ENCODE measurements at places on chromosomes 16 and 17.

GRCh38 chr17:81412490-81413093, 17.3 kb downstream of the BAHCC1 start:
- no peak for DNase-seq

DNA sequence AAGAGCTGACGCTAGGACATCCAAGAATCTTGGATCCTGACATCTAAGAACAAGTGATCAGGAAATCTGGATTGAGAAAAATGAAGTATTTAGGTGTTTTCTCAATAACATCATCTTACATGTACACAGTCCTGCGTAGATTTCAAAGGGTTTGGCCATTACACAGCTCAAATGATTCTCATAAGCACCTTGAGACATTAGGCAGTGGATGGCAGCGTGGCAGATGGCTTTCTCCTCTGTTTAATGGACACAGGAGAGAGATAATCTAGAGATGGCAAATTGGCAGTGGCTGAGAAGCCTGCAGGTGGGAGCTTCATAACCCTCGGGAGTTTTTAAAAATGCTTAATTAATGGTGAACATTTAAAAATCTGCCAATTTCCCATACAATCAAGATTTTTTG, 137.5 kb downstream of the ZFHX3 start:
- DNase-seq = no peak

GRCh38 chr17:27808628-27809027, 8.3 kb upstream of the NOS2 start:
- DNase-seq = no peak

DNA sequence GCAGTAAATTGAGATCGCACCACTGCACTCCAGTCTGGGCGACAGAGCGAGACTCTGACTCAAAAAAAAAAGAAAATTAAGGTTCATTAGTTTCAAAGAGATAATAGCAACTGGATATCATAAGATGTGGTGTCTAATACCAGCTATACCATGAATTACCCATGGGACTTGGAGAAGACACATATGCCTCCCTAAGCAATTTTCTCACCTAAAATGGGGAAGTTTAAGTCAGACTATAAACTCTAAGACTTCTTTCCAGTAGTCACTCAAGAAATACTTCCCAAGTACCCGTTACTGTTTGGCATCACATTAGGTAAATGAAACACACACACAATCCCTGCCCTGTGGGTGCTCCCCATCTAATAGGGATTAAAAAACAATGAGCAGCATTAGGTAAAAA, 22.6 kb downstream of the SMURF2 start:
- no peak for DNase-seq

DNA sequence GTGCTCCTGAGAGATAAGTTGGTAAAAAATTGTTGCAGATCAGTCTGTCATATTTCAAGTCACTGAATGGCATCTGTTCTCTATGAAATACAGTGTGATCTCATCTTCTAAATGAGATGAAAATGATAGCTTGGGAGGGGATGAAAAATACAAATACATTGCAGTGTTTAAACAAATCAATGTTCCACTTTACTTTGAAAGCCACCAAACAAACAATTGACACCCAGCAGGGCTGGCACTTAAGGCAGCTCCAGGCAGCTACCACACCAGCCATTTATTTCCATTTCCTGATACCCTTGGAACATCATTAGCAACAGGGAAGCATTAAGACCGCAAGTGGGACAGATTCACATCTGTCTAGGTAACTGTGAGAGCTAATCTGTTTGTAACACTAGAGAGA, 827.6 kb upstream of the KIF2B start:
- DNase-seq = no peak

- no peak for DNase-seq
Measured at GRCh38 chr16:67346341-67346740, 19.7 kb downstream of the LRRC36 start.

GRCh38 chr17:63675607-63676546, 24.0 kb downstream of the LIMD2 start:
- DNase-seq = no peak

DNA sequence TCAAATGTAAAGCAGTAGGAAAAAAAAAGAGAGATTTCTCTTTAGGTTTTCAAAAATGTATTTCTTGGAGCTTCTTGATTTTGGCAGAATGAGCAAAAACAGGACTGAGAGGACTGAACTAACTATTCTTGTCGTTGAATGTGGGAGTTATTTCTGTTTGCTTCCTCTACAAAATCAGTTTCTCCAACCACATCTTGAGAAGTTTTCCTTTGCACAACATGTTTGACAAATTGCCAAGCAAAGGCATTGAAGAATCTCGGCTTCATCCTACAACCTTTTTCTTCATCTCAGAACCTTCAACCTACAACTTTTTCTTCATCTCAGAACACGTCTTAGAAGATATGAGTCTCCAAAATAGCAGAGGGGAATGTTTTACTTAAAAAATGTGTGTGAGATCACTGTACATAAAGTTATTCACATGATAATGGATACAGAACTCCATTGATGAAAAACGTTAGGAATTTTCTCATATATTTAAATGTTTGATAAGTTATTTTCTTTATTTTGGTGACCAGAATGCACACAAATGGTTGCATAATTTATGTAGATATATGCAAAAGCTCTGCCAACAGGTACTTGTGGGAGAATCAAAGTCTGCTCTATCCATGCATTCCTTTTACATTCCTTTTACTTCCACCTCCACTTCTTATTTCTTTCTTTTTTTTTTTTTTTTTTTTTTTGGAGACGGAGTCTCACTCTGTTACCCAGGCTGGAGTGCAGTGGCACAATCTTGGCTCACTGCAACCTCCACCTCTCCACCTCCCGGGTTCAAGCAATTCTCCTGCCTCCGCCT, 370.0 kb downstream of the KCNJ2 start:
- DNase-seq = no peak

DNA sequence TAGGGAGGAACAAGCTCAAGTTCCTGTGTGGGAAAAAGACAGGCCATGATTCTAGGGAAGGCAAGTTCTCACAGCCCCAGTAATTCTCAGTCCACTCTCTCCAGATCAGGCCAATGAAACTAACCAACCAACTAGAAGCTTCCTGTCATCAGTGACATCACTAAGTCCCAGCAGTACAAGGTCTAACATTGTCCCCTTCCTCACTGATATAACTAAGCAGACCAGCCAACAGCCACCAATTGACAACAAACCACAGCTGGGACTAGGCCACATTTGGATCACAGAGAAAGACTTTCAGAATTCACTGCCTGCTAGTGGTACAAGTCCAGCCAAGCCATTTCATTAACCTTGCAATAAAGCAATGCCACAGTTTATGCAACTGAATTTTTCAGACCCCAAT, 94.0 kb downstream of the CACNG1 start:
- DNase-seq = no peak

- DNase-seq = no peak
Measured at GRCh38 chr16:71218306-71218963, 12.1 kb downstream of the HYDIN start.

- no peak for DNase-seq
Measured at GRCh38 chr16:78796221-78796866, 696.9 kb downstream of the WWOX start.

DNA sequence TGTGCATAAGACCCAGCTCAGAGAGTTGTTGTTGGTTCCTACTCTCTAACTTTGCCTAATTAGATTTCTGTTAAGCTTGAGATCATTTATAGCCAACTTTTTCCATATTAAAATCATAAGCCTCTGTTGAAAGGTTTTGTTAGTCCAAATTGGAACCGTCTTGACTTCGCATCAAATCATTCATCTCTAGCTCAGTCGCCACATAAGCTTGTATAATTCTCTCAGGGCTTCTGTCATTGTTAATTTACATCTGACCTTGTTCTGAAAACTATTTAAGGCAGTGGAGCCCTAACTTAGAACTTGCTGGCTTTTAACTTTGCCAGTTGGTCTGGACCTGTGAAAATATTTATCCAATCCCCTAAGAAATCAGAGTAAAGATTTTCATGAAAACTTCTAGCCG, 107.2 kb downstream of the PITPNC1 start:
- DNase-seq = no peak

GRCh38 chr16:26983426-26983825, 83.3 kb upstream of the C16orf82 start:
- DNase-seq = no peak

DNA sequence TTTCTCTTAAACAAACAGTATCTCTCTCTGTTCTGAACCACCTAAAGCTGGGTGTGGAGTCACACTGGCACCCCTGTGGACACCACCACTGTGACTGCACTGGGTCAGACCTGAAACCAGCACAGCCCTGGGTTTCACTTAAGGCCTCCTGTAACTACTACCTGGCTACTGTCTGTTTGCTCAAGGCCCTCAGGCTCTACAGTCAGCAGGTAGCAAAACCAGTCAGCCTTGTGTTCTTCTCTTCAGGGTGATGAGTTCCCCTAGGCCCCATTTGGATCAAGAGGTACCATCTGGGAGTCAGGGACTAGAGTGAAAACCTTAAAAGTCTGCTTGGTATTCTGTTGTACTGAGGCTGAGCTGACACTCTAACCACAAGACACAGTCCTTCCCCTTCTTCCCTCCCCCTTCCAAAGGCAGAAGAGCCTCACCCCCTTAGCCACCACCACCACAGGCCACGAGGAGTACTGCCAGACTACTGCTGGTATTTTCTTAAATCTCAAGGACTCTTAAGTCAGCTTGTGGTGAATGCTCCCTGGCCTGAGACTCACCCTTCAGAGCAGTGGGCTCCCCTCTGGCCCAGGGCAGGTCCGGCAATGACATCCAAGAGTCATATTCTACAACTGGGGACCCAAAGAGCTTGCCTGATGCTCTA, 153.2 kb upstream of the MON1B start:
- no peak for DNase-seq

DNA sequence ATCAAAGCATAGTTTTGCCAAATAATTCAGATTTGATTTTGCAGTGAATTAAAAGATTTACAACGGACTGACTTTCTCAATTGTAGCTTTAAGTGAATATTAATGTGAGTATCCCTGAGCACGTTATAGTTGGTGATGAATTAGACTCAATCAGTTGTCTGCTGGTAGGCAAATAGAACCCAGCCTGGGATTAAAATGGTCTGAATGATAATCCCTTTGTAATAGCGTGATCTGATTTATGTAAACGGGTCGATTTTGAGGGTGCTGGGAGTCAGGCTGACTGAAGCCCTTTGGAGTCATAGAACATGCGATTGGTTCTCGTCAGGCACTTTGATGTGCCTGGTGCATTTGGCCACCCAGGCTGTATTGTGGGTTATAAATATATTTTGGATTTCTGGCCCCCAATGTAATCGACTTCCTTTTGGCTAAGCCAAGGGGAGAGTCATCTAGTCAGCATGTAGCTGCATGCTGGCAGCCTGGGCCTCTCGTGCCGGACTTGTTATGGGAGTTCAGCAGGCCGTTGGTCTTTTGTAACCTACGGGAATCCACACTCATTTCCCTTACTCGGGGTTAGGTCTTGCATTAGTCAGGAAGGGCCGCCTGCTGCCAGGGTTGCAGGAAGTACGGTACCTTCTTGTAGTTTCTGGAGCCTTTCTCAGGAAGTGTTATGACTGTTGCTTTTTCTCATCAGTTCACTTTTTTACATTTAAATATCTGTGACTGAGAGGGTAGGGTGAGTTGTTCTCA, 5.4 kb downstream of the PGS1 start:
- peak; percentile 22 for DNase-seq

GRCh38 chr16:52499060-52499440, 47.9 kb downstream of the TOX3 start:
- no peak for DNase-seq

GRCh38 chr17:40910441-40910841, 25.4 kb upstream of the KRT20 start:
- DNase-seq = no peak

- no peak for DNase-seq
Measured at GRCh38 chr17:8412089-8412488, 14.5 kb upstream of the RNF222 start.

- no peak for DNase-seq
Measured at GRCh38 chr17:66165537-66166123, 26.3 kb downstream of the CEP112 start.

DNA sequence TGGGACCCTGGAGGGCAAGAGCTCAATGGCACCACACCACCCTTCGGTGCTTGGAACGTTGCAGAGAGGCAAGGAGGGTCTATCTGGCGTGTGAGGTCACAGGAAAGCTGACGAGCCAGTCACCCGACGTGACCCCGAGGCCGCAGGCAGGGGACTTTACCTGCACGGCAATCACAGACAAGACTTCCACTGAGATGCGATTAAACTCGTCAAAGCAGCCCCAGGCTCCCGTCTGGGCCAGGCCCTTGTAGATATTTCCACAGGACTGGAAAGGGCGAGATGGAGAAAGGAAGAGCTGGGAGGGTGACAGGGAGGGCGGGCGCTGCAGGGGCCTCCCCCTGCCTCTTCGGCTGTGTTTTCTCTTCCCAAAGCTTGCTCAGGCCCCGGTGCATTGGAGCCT, 78.3 kb downstream of the DNAH17 start:
- DNase-seq = no peak

- no peak for DNase-seq
Measured at GRCh38 chr17:80164185-80164584, 5.6 kb upstream of the CARD14 start.

GRCh38 chr16:85527042-85527766, 85.9 kb upstream of the GSE1 start:
- no peak for DNase-seq

DNA sequence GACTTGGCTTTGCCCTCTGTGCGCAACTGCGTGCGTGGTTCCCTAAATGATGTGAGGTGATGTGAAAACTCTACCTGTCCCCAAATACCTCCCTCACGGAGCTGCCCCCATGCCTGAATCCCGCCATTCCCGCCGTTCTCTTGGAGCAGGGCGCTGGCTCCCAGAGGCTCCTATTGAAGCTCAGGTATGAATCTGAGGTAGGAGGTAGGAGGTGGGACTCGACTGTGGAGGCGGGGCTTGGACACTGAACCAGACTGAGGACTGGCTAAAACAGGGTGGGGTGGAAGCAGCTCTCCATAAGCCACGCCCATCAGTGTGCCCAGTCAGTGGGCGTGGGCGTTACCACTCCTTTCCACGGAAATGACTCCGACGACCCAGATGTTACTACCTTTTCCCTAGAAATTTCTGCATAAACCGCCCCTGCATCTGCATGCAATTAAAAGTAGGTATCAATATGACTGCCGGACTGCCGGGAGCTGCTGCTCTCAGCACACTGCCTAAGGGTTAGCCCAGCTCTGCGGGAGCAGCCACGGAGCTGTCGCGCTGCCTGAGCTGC, 41.0 kb downstream of the FOXL1 start:
- no peak for DNase-seq

DNA sequence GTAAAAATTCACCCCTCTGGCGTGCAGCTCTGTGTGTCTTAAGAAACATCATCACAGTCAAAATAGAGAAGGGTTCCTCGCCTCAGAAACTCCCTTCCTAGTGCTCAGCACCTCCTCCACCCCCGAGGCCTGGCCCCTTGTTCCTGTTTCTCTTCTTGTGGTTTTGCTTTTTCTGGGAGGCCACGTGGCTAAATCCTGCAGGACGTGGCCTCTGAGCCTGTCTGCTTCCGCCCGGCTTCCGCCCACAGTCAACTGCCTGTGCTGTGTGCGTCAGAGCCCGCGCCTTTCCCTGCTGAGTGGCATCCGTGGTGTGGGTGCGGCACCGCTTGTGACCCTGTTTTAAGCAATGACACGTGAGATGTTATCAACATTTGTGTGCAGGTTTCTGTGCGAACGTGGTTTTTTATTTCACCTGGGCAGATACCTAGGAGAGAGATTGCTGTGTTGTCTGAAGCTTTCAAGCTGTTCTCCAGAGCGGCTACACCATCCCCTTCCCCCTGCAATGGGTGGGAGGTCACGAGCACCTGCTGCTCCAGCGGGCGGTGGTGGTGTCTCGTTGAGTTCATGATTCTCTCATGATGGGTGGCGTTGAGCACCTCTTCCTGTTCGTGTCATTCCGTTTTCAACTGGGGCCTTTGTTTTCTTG, 21.7 kb downstream of the ACSF3 start:
- DNase-seq = peak; percentile 96

Data from bone marrow (tissue), 2 donors.